NCI-H345 (cell line): ENCODE measurements at places on chromosomes 5 and 9.
A peak's percentile ranks its signal among the peaks of the same experiment; 100 is the strongest.

DNA sequence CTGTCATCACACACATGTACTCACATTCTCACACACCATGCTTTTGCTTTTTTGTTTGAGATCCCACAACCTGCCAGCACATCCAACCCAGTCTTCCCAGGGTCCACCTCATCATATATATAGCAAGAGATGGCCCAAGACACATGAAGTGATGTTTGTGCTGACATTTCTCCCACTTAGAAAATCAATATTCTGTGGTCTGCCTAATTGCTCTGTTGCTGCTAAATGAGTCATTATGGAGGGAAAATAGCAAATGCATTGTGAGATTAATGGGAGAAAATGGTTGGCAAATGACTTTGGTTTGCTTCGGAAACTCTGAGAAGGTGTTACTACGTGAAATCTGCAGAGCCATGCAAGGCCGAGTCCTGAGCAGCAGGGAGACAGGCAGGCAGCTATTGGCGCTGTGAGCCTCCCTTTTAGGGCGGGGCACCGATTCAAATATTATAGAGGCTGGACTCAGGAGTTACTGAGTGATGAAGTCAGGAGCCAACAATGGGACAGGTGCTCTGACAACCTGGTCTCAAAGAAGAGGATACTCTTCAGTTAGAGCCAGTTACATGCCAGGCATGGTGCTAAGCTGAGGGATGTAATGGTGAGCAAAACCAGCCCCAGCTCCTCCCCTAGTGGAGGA is 62.8 kb downstream of the DAB2IP start:
- no peak for DNase-seq

DNA sequence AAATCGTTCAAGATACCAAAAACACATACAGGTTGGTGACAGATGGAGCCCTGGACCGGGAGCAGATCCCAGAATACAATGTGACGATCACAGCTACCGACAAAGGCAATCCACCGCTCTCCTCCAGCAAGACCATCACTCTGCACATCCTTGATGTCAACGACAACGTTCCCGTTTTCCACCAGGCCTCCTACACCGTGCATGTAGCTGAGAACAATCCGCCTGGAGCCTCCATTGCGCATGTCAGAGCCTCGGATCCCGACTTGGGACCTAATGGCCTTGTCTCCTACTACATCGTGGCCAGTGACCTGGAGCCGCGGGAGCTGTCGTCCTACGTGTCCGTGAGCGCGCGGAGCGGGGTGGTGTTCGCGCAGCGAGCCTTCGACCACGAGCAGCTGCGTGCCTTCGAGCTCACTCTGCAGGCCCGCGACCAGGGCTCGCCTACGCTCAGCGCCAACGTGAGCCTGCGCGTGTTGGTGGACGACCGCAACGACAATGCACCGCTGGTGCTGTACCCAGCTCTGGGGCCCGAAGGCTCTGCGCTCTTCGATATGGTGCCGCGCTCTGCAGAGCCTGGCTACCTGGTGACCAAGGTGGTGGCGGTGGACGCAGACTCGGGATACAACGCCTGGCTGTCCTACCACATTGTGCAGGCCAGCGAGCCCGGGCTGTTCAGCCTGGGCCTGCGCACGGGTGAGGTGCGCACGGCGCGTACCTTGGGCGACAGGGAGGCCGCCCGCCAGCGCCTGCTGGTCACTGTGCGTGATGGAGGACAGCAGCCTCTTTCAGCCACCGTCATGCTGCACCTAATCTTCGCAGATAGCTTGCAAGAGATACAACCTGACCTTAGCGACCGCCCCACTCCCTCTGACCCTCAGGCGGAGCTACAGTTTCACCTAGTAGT is 1.8 kb downstream of the PCDHGB3 start:
- DNase-seq, result no peak

DNA sequence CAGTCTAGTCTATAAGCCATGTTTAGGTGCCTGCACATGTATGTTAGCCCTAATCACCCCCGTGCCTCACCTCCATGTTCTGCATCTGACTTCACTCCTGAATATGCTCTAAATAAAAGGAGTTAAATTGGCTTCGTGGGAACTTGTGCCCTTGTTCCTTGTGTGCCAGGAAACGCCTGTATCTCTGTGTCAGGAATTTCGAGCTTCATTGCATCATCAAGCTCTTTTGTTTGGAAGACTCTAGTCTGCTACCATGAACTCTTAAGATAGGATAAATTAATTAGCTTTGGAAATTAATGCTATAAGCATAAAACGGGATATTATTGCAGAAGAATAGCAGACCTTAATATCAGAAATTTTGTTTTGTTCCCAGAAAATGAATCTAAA is 99.2 kb downstream of the ADCY2 start:
- no peak for DNase-seq

GRCh38 chr9:76462126-76462525 is 3.1 kb downstream of the GCNT1 start:
- no peak for DNase-seq

- peak; percentile 47 for DNase-seq
These were observed 21.5 kb upstream of the WWC1 start for GRCh38 chr5:168269937-168270330.

DNA sequence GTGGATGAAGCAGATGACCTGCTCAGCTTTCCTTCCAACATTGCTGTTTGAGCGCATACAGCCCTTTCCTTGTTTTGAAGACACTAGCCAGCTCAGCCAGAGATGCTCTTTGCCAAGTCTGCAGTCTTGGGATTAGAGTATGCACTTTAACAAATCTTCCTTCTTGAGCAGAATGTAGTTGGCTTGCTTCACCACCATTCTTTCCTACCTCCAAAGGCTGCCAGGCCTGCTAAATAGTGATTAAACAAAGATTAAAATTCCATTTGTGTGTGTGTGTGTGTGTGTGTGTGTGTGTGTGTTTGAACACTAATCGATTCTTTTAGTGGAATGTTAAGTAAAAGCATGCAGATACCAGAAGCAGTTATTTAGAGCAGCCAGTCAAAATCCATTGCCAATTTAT is 97.6 kb downstream of the GALNT10 start:
- no peak for DNase-seq

DNA sequence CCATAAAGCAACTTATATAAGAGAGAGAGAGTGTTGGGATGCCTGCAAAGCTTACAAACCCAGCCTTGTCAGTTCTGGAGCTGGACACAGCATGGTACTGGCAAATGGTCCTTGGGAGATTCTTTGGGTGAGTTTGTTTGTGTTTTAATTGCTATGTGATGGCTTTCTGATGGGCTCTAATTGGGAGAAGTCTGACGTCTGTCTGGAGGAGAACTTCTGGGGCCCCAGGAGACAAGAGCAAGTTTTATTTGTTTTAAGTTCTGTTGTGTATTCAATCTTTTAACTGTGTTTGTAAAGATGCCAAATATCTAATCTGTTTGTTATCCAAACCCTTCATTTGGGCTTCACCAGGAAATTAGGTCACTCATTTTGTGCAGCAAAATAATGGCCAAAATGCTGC is 50.3 kb upstream of the AFAP1L1 start:
- no peak for DNase-seq

DNA sequence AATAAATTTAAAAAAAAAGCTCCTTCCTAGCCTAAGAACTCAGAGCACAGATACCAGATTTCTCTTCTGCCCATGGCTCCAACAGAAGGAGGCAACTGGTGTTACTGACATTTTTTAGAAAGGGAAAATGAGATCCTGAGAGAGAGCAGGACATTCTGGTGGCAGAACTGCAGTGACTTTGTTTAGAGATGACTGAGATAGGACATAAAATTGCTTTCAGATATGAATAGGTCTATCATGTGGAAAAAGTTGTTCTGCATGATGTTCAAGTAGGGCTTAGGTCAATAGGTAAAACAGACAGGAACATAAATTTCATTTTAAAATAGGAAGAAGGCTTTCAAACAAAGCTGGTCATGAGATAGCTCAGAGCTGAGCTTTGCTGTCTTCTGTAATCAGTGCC is 49.6 kb downstream of the NIPAL4 start:
- DNase-seq, result no peak
